ENCODE measurements at places on chromosomes 12 and 14.

- peak; percentile 10 for DNase-seq
These were observed 55.5 kb downstream of the TTC7B start for GRCh38 chr14:90760591-90761316.

DNA sequence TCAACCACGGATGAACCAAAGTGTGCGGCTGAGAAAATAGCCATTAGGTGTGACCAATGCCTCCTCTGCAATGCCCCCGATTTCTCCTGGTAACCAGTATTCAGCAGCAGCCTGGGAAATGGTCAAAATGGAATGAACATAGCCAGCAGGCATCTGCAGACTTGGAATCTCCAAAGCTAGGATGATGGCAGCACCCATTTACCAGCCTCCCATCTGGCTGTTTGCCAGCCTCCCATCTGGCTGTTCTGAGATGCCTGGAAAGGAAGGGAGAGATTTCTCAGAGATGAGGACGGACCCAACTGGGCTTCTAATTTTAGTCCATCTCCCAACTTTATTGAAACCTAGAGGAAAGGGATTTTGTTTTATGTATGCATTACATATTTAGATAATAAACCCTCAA lies 16.2 kb downstream of the CLMN start:
- DNase-seq, result no peak

DNA sequence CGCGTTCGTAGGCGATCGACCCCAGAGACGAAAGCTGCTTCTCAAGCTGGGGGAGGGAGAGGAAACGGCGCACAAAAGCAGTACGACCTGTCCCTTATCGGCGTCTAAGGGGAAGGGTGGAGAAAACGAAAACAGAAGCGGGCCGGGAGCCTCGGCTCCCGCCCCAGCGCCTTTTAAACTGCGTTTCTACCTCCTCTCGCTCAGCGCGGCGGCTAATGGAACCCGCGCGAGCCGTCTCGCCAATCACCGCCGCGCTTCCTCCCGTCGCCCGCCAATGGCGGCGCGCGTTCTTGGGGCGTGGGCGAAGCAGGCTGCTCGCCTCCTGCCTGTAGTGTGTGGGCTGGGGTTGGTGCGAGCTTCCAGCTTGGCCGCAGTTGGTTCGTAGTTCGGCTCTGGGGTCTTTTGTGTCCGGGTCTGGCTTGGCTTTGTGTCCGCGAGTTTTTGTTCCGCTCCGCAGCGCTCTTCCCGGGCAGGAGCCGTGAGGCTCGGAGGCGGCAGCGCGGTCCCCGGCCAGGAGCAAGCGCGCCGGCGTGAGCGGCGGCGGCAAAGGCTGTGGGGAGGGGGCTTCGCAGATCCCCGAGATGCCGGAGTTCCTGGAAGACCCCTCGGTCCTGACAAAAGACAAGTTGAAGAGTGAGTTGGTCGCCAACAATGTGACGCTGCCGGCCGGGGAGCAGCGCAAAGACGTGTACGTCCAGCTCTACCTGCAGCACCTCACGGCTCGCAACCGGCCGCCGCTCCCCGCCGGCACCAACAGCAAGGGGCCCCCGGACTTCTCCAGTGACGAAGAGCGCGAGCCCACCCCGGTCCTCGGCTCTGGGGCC lies at the start of gene TMPO:
Gene TMPO, plus strand, starts transcription at position 304 of the 824 bp plus-strand sequence. Its CDS starts 278 bp downstream, at position 582.
- peak; percentile 93 for DNase-seq

GRCh38 chr12:106845902-106846301 lies 71.4 kb downstream of the RIC8B start:
- no peak for DNase-seq

GRCh38 chr14:62796431-62796830 lies 248.8 kb downstream of the KCNH5 start:
- no peak for DNase-seq

DNA sequence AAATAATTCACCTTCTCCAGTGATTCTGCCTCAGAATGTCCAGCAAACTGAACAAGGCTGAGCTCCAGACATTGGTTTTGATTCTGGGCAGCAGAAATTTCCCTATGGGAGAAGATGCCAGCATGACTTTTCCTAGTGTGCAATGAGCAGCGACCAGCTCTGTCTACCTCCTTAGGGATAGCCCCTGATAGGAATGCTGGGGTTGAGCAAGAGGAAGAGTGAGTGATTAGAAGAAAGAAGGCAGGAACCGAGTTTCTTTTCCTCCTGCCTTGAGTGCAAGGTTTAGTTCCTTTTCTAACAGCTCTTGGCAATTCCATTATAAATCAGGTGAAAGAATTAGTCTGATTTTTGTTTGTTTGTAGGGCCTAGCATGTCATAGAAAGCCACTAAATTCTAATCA lies 379.0 kb downstream of the DAD1 start:
- no peak for DNase-seq

GRCh38 chr14:21023817-21024584 lies 860 bp downstream of the NDRG2 start:
- DNase-seq, result no peak

GRCh38 chr14:92969871-92970270 lies 46.9 kb downstream of the CHGA start:
- DNase-seq, result no peak

GRCh38 chr12:104446646-104447421 lies 9.9 kb upstream of the CHST11 start:
- DNase-seq, result no peak

GRCh38 chr14:23572524-23572828 lies 4.9 kb upstream of the AP1G2 start:
- no peak for DNase-seq

DNA sequence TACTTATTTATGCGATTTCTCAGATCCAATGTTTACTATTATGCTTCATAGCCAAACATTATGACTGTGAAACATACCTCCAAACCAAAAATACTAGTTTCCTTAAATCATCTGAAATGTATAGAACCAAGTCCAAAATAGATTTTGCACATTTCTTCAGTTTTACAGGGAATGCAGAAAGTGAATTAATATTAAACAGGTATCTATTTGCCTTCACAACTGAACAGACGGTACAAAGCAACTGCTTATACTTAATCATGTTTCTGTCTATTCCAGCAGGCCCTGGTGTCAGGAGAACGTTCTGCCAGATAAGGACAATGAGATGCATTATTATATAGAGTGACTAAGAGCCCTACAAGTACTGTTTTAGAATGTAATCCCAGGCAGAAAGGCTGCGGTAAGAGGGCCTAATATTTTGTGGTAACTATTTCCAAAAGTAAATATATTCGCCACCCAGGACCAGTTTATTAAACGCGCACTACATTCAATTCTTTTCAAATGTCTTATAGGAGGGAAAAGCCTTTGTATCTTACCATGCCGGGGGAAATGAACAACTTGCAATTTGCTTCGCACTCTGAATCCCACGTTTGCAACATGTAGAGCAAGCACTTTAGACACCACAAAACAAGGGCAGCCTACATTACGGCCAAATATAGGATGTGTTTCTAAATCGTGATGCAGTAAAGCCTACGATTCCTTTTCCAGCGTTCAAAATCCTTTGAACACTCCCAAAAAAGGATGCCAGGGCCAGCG lies 1.5 kb downstream of the CORO1C start:
- no peak for DNase-seq

GRCh38 chr12:63308671-63309070 lies 157.7 kb upstream of the AVPR1A start:
- no peak for DNase-seq

- DNase-seq, result no peak
These were observed 33.4 kb upstream of the RNASE3 start for GRCh38 chr14:20857630-20858261.

DNA sequence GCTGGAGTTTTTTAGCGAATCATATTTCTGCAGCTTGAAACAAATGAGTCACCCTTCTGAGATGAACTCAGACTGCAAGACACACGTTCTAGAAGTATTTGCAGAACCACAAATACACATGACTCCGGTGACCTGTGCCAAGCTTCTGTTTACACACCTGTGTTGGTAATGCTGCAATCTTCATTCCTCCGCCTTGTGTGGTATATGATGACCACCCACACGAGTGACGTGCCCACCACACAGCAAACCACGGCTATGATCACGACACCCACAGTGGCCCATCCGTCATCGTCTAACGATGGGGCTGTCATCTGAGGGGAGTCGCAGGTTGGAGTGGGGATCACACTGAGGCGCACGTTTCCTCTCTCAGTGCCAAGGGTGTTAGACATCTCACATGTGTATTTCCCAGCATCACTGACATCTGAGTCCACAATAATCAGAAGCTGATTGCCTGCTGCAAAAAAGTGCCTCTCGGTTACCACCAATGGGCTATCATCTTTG lies 43.0 kb downstream of the LRIG3 start:
- DNase-seq, result peak; percentile 43

DNA sequence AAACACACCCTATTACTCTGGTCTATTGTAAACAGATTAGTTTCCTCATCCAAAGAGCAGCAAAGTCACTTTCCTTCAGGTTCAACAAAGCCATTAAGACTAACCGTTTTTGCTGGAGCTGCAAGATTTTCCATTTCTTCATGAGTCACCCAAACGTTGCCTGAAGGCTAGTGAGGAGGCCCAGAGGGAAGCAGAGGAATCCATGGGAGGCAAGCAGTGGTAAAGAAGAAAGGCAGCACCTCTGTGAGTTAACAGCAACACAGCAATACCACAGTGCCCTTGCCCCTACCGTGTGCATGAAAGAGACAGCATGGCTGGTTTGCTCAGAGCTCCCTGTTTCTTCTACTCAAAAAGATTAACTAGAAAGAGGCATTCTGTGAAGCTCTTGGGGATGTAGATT lies 206.3 kb downstream of the ACSS3 start:
- no peak for DNase-seq

DNA sequence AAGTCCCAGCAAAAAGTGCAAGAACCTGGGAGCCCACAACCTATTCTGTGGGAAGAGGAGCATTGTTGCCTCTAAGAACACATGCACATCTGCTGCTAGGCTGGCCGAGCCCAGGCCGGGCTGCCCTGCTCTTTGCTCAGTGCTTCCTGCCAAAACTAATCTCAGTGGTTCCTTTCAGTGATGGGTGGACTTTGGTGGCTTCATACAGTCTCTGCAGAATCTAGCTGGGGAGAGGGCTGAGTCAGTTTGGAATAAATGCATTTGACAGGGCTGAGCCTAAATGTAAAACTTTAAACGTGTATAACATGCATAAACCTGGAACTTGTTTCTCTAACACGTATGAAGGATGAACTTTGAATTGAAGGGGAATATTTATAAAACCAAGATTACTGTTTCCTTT lies 44.6 kb downstream of the CCDC177 start:
- no peak for DNase-seq

DNA sequence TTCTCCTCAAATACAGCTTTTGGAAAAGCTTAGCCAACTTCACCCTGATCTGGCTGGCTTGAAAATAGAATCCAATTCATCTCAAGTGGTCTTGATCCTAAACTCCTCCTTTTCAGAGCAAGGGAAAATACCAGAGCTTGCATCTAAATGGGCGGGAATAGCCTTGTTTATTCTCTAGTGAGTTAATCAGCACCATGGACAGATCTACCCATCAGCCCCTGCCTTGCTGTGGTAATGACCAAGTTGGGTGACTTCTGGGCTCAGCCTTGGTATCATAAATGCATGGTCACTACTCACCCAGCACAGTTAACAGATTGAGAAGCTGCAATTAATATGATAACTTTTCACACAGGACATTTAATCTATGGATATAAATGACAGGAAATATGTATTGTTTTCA lies 196.6 kb downstream of the GLT1D1 start:
- DNase-seq, result no peak

DNA sequence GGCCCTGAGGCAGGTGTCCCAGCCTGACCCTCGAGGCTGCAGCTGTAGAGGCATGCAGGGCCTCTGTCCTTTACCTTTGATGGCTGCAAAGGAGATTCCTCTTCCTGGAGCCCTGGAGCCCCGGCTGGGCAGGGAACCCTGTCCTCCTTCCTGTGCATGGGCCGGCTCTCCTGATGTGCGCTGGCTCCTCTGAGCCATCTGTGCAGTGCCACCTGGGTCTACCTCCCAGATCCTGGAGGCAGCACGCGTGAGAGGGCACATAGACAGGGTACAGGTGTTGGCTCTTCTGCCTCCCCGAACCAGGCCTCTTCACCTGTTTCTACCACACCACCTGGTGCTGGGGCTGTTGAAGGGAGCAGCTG lies 115.1 kb downstream of the BEGAIN start:
- DNase-seq, result peak; percentile 85

- no peak for DNase-seq
These were observed 176.2 kb downstream of the FBXL14 start for GRCh38 chr12:1418144-1418543.

- no peak for DNase-seq
These were observed 14.6 kb upstream of the HDAC7 start for GRCh38 chr12:47834199-47834903.

- no peak for DNase-seq
These were observed 82.5 kb upstream of the CLMN start for GRCh38 chr14:95402176-95402575.

All from COR-L47 (cell line).